ENCODE measurements at places on chromosomes 1 and 21. TPM values are rescaled to one million over a fixed set of nuclear protein-coding genes. Genes with fewer than 3 reads are reported as not detected.

NDUFS2 gene
- total RNA-seq, result 44.4 TPM

PTPN22 gene
- total RNA-seq, result 0.95 TPM

DNA sequence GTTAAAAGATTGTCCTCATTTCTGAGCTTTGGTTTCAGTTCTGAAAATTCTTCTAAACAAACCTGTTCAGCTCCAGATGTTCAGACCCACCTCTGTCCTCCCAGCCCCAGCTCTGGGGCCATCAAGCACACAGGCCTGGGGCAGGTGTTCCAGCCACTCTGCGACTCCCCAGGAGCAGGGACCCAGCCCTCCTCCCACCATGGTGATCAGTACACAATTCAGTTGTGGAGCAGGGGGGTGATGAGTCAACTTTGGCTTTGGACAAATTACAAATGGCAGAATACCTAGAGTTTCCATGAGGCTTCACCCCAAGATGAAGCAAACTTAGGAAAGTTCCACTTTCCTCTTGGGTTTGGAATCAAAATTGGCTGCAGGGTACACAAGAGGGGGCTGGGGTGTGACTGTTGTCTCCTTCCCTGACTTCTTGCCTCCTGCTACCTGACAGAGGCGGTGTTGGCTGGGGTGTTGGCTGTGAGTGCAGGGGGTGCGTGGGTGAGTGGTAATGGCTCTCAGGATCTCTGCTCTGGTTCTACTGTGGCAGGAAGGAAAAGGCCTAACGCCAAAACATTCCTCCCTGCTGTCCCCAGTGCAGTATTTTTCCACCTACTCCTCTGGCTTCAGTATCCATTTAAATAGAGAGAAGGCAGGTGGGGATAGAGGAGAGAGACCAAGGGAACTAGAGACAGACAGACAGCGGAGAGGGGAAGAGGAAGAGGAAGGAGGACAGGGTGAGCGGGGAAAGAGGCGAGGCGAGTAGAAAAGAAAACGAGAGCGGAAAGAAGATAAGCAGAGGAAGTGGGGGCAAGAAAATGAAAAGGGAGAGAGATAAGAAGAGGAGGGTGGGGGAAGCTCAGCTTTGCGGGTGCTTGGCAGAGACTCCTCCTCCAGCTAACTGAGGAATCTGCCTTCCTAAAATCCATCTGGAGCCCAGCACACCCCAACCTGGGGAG lies 20.6 kb upstream of the LRRN2 start:
- no peak for DNase-seq

- no peak for DNase-seq
Measured at GRCh38 chr1:23718482-23718881, 24.8 kb upstream of the ELOA start.

GRCh38 chr1:243501002-243501401 lies 245.2 kb downstream of the SDCCAG8 start:
- no peak for DNase-seq

DNA sequence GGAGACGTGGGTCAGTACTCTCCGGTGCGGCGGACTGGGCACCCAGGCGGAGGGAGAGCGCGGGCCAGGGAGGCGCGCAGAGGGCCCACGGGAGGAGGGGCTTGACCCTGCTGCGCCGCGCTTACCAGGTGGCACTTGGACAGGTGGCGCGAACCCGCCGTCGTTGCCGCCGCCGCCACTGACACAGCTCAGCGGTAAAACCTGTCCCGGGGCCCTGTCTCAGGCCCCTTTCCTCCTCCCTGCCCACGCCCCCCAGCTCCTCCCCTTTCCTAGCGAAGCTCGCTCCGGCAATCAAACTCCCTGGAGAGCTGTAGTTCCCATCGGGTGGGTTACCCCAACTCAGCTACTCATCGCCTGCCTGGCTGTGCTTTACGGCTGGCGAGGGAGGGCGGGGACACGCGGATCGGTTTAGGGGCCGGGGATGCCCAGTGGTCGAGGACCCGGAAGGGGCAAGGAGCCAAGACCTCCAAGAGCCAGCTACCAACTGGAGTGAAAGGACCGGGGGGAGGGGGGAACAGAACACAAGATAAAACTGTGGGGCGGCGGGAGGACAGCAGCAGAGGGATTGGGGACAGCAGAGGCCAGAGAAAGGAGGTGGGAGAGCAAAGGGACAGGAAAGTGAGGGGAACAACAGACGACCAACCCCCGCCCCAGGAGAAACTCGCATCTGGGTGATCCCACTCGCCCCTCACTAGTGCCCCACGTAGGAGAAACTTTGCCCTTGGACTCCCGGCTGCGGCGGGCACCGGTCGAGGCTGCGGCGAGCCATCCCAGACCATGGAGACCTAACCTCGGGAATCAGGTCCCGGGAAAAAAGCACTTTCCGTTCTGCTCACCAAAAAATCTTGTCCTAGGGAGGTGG lies 2.9 kb downstream of the GFI1 start:
- DNase-seq, result peak; percentile 73

GRCh38 chr1:185432948-185433347 lies 115.9 kb upstream of the IVNS1ABP start:
- DNase-seq, result no peak

GRCh38 chr1:200889571-200889970 lies 5.1 kb upstream of the INAVA start:
- no peak for DNase-seq

- DNase-seq, result no peak
Measured at GRCh38 chr1:248613742-248614141, 16.2 kb upstream of the OR2T10 start.
